ENCODE measurements at places on chromosomes 16 and 17.
A peak's percentile ranks its signal among the peaks of the same experiment; 100 is the strongest.

DNA sequence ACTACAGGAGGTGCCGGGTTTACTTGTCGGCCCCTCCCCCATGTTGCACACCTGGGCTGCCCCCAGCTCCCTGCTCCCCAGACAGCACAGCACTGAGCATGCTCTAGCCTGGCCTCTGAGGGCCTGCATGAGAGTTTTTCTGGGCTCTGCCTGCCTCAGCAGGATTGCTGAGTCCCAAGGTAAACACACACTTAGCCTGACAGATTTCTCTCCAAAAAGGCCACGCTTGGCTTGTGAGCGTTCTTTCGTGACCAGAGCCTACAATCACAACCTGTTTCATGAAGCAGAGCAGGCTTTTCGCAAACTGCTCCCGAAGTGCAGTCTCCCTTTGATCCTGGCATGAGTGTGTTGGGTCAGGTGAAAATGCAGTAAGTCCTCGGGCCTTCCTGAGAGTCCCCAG is 9.8 kb upstream of the CD300E start:
- DNase-seq: no peak

DNA sequence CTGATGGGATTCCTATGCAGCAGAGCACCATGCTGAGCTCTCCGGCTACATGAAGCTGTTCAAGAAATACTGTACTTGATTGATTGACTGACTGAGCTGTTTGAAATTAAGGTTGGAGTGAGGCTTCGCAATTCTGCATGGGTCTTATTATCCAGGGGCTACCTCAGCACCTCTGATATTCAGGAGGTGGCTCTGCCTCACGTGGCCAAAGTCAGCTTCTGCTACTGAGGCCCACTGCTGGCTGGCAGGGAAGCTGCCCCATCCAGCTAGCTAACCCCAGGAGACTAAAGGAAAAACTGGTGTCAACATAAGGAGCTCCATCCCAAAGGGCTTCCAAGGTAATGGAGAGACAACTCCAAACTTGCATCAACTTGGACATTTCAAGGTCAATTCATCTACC is 66.2 kb upstream of the TRAP1 start:
- no peak for DNase-seq

DNA sequence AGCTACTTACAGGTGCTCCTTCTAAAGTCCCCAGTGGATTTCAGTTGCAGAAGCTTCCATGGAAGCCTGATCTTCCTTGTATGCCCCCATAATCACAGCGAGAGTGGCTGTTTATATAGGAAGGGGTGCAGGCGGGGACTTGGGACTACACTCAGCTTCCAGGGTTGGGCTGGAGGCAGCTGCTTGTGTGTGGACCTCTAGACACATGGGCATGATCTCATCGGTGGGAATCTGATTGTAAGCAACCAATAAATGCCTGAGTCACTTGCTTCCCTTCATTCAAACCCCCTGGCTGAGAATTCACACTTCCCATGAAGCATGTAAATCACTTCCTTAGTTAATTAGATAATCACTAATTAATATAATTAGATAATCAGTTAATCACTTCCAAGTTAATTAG is 1.0 kb upstream of the KRT20 start:
- no peak for DNase-seq

- DNase-seq: no peak
Measured at GRCh38 chr16:28586466-28586865, 10.4 kb downstream of the SULT1A2 start.

GRCh38 chr17:70622368-70623260 is 453.3 kb downstream of the KCNJ2 start:
- DNase-seq: no peak

DNA sequence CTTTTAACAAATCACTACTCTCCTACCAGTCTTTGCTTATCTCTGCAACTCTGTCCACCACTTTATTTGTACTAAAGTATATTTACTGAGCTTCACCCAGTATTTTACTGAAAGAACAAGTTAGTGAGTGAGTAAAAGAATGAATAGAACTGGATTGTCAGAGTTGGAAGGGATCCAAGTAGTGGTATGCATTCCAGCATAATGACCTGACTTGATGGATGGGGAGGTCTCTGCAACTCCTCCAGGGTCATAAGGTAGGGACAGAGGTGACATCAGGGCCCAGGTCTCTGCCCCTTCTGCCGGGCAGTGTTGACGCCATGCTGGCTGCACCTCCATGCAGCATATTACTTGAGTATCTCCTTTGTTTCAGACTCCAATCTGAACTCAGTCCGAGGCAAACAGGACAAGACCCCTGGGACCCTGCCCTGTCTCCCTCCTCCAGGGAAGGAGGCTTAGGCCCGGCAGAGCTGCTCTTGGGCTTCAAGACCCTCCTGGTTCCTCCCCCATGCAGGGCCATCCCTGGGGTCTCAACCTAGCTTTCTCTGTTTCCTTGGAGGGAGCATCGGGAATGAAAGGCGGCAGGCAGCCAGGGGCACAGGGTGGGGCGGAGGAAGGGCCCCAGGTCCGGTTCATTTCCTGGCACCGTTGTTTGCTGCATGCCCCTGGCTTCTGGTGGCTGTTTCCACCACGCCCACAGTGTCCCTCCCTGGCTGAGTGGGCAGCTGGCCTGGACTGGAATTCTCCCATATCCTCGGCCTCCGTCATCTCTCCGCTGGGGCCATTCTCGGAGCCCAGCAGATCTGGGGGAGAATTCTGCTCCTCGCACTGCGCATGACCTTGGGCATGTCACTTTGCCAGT is 12.4 kb upstream of the ITGA3 start:
- no peak for DNase-seq

DNA sequence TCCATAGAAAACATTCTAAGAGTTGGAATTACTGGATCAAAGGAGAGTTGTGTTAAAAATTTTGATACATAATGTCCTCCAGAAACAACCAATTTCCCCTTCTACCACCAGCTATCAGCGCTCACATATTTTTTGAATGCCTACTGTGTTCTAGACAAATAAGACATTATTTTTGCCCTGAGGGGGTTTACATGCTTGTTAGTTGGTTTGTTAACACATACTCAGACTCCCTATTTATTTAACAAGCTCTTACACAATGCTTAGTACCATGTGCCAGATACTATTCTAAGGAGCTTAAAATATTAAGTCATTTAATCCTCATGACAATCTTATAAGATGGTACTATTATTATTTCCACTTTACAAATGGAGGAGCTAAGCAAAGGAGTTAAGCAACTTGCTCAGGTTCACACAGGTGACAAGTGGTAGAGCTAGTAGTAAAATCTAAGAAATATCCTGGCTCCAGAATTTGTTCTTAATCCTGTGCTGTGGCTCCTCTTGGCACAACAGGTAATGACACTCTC is 194.2 kb downstream of the UTP18 start:
- no peak for DNase-seq

GRCh38 chr17:65638221-65638975 is 77.0 kb upstream of the AXIN2 start:
- DNase-seq: no peak

- no peak for DNase-seq
Measured at GRCh38 chr16:20023190-20023589, 50.5 kb downstream of the GPR139 start.

GRCh38 chr17:2710803-2711607 is 559 bp downstream of the CLUH start:
- no peak for DNase-seq

DNA sequence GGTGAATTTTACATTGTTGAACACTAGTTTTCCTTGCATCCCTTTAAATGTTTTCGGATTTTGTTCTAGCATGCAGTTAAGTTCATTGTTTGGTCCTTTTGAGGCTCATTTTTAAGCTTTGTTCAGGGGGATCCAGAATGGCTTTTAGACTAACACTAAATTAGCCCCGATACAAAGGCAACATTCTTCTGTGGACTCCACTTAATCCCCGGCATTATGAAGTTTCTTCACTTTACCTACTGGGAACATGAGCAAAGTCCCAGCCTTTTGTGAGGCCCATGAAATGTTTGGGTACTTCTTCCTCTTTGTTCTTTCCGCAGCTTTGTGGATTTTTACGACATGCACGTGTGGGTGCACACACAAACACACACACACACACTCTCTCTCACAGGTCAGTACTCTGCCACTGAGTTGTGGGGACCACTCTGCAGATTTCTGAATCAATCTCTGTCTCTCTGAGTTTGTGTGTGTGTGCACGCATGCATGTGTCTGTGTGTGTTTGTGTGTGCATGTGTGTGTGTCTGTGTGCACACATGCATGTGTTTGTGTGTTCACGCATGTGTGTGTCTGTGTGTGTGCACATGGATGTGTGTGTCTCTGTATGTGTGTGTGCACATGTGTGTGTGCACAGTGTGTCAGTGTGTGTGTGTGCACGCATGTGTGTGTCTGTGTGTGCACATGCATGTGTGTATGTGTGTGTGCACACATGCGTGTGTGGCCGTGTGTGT is 240.4 kb upstream of the TNRC6C start:
- no peak for DNase-seq

DNA sequence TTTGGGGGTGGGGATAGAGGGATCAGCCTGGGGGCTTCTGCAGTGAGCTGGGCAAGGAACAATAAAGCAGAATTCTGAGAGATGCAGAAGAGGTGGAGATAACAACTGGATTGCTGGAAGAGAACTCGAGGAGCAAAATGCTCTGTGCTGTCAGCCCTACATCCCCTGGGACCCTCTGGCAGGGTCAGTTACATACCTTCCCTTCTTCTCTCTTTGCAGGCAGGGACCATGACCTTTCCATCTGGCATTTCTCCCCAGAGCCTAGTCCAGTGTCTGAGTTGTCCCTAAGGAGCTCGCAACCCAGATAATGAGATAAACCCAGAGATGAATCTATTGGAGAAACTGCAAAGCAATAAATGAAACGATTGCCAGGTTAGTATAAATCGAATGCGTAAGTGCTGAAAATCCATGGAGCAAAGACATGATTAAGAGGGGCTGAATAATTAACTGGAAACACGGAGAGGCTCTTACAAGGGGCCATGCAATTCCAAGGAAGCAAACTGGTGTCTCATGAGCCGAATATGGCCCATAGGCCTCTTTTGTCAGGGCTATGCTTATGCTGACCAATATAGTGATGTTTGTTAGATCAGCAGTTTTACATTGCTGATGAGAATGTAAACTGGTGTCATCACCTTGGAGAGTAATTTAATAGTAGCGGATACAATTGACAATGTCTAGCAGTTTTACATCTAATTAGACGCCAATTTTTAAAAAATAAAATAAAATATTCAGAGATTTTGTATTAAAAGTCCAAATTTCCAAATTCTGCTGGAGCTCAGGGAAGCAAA is 129.4 kb upstream of the IRX5 start:
- no peak for DNase-seq

DNA sequence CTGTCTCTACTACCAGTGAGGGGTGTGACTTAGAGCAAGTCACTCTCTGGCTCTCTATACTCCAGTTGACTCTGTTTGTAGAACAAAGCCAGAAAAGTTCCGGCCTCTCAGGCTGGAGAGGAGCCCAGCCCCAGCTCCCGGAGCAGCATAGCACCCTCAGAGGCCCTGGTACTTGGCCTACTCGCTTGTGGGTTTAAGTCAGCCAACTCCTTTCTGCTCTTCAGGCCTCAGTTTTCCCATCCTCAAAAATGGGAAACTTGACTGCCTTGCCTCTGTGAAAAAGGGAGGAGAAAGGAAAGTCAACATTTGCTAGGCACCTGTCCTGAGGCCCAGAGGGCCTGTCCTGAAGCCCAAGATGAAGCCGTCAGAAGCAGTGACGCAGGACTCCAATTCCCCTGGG is 1.1 kb downstream of the CHST6 start:
- peak; percentile 34 for DNase-seq

DNA sequence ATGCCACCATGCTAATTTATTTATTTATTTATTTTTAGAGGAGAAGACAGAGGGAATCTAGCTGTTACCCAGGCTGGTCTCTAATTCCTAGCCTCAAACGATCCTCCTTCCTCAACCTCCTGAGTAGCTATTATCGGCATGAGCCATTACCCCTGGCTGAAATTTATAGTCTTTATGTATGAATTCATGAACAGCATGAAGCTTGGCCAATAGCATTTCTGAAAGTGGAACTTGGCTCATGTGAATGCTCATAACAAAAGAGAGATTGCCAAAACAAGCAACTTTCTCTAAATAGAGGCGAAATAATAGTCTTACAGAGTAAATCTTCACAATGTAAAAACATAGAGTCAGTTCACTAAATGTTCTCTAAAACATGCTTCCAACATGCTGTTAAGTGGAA is 30.1 kb upstream of the SMURF2 start:
- DNase-seq: no peak

GRCh38 chr17:8153525-8153956 is 1.3 kb upstream of the PER1 start:
- DNase-seq: peak; percentile 82

DNA sequence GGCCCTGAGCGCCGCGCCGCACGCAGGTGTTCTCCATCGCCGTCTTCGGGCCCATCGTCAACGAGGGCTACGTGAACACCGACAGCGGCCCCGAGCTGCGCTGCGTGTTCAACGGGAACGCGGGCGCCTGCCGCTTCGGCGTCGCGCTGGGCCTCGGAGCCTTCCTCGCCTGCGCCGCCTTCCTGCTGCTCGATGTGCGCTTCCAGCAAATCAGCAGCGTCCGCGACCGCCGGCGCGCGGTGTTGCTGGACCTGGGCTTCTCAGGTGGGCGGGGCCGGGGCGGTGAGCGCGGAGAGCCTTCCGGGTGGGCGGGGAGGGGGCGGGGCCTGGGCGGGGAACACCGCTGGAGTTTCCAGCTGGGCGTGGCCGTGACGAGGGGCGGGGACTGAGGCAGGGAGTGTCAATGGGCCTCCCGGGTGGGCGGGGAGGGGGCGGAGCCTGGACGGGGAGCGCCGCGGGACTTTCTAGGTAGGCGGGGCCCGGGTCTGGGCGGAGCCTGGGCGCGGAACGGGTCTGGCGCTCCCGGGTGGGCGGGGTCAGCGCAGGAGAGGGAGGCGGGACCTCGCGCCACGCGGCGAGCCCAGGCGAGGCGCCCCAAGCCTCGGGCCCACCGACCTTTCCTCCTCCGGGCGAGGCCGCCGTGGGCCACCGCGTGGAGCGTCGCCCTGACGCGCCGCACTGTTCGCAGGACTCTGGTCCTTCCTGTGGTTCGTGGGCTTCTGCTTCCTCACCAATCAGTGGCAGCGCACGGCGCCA is 2.4 kb downstream of the SYNGR3 start:
- DNase-seq: peak; percentile 82

GRCh38 chr17:81923302-81924260 is 4.0 kb downstream of the MAFG start:
- DNase-seq: peak; percentile 43

DNA sequence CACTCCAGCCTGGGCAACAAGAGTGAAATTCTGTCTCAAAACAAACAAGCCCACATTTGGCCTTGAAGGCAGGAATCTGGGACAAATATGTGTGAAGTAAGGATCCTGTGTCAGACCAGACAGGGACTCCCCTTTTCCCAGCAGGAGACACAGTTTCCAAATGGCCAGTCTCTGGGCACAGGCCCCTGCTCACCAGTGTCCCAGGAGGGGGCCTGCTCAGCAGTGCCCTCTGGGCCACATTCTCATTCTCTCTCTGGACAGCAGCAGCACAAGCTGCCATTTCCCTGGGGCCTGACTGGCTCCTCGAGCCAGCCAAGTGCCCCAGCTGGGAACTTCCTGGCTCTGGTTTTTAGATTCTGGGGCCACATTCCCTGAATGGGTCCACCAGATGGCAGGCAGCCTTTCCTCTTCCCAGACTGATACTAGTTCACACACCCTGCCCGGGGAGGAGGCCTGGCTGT is 11.7 kb upstream of the MNT start:
- DNase-seq: no peak

- no peak for DNase-seq
Measured at GRCh38 chr17:3385869-3386816, at the start of gene OR3A2. TSS of gene OR3A2 (minus strand) at chr17:3386308.

- peak; percentile 42 for DNase-seq
Measured at GRCh38 chr17:4365628-4366326, 698 bp downstream of the UBE2G1 start.

GRCh38 chr17:2089021-2089422 is 34.1 kb downstream of the HIC1 start:
- no peak for DNase-seq
